ENCODE measurements at places on chromosomes 11 and 22.

DNA sequence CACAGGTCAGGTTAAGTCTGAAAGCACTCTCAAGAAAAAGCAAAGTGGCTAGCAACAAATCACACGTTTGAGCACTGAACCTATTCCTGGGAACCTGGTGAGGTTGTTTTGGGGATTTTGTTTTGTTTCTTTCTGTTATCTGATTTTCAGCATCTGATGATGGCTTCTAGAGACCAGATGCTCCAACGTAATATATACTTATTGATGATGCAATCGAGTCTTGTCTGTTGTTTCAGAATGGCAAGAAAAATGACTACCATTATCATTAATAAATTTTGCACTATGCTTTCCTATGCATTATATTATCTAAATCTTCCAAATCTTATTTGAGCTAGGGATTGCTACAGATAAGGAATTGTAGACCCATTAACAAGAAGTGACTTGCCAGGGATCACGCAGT, 312.3 kb upstream of the FAT3 start:
- no peak for DNase-seq

DNA sequence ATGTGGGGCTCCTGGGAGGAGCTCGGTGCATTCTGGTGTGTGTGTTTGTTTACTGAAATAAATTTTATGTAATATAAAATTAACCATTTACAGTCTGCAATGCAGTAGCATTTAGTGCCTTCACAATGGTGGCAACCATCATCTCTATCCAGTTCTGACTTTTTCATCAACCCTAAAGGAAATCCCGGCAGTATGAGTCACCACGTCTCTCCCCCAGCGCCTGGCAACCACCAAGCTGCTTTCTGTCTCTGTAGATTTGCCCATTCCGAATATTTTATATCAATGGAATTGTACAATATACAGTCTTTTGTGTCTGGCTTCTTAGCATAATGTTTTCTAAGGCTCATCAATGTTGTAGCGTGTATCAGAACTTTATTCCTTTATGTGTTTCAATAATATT, 300.5 kb downstream of the MIAT start:
- no peak for DNase-seq

- DNase-seq = no peak
These were observed 8.0 kb downstream of the CSDC2 start for GRCh38 chr22:41568811-41569210.

GRCh38 chr11:4191031-4191571, 96.5 kb downstream of the RRM1 start:
- no peak for DNase-seq

- DNase-seq = no peak
These were observed 89.1 kb upstream of the NNMT start for GRCh38 chr11:114207096-114207495.

DNA sequence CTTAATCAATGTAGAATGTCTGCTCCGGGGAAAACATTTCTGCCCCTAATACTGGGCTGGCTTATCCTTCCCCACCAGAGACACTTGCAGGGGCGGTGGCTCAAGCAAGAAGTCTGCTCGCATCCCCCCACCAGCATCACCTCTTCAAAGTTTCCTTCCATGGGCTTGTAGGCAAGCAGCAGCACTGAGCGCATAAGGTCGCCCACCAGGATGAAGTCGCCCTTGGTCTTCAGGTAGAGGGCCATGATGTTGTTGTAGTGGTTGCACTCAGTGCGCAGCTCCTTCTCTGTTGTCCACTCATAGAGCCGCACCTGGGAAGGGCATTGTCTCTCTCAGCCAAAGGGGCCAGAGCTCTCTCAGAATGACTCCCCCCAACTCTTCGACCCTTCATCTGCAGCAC, 8.6 kb upstream of the VWCE start:
- DNase-seq = no peak

- DNase-seq = no peak
These were observed 413.4 kb upstream of the LRRC4C start for GRCh38 chr11:41872870-41873269.

DNA sequence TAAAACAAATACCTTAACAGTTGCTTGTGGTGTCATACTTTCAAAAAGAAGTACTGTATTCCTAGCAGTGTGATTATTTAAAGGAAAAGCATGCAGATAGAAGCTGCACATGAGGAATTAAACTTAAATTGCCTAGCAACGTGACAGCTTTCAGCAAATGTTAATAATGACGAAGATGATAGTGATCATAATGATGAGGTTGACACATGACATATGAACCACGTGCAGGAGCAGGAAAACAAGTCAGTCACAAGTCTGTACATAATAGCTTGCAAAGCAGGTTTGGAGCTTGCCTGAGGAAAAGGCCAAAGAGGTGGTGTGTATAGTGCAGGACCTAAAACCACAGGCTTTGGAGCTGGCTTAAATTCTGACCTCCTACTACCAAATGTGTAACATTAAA, 30.6 kb upstream of the PIK3C2A start:
- no peak for DNase-seq

DNA sequence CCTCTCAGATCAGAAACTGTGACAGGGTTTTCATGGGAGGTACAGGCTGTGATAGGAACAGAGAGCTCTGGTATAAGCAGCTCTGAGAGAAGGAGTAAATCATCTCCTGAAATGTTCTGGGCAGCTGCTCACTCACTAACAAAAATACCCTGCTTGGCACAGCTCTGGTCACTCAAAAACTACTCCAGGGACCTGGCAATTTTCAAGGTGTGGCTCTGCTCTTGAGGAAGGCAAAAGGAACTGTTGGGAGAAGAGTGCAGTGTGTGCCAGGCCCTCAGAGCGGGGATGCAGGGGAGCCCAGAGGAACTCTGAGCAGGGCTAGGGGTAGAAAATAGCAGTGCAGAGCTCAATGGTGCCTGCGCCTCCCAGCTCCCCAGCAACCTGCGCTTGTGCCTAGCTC, 180.5 kb upstream of the ZBED5 start:
- no peak for DNase-seq
